ENCODE measurements at places on chromosomes 2 and 18. TPM values are rescaled to one million over a fixed set of nuclear protein-coding genes. Genes with fewer than 3 reads are reported as not detected.

Gene ARHGAP15
- 3.4 TPM for polyA plus RNA-seq

Gene PLEKHA3
- polyA plus RNA-seq = 39.8 TPM

Gene EMILIN1
- 67.1 TPM for polyA plus RNA-seq

Gene ABHD1
- 0.80 TPM for polyA plus RNA-seq

Gene BMP10
- not detected for polyA plus RNA-seq

Gene SLC9A4
- 10.2 TPM for polyA plus RNA-seq

Gene SERPINB12
- polyA plus RNA-seq = not detected

Gene INHBB
- polyA plus RNA-seq = 1.1 TPM

Gene RANBP2
- 78.2 TPM for polyA plus RNA-seq

Gene ACOXL
- polyA plus RNA-seq = 0.67 TPM

Gene MERTK
- 21.0 TPM for polyA plus RNA-seq

Gene MGAT4A
- polyA plus RNA-seq = 16.0 TPM

Gene ADAM17
- polyA plus RNA-seq = 45.1 TPM

Gene GALNT14
- 4.9 TPM for polyA plus RNA-seq

GRCh38 chr2:201448061-201448460 is 3.2 kb downstream of the TRAK2 start:
- DNase-seq = no peak

DNA sequence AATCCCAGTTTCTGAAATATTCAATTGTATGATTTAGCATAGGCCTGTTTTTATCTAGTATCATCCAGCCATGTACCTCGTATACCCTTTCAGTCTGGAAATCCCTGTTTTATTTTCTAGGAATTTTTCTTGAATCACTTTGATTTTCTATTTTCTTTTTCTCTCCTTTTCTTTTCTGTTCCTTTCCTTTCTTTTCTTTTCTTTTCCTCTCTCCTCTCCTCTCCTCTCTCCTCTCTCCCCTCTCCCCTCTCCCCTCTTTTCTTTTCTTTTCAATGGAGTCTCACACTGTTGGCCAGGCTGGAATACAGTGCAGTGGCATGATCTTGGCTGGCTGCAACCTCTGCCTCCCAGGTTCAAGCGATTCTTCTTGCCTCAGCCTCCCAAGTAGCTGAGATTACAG is 63.5 kb downstream of the SMCHD1 start:
- no peak for DNase-seq

- DNase-seq = no peak
These were observed 164.1 kb downstream of the FBXO15 start for GRCh38 chr18:73983496-73983895.

GRCh38 chr2:10599921-10600320 is 89.9 kb downstream of the NOL10 start:
- DNase-seq = no peak

GRCh38 chr18:9287036-9287435 is 47.5 kb upstream of the TWSG1 start:
- DNase-seq = no peak

DNA sequence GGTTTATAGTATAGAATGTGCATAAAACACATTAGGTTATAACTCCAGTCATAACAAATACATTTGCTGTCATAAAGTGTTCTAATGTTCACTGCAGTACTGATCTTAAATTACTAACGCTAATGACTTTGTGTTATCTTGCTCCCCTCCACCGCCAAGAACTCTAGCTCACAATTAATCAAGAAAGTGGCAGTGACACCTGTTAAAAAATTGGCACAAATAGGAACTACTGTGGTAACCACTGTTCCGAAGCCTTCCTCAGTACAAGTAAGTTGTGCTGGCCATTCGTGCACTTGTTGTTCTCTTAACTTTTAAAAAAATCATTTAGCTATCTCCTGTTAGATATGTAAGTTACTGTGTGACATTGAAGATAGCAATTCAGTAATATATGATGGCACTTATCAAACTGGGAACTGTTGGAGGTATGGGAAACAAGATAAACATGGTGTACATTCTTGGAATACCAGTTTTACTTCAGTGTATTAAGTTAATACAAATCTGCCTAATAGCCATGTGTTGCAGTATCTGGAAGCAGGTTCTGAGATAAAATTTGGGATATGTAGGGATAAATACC is 41.2 kb downstream of the TAF4B start:
- no peak for DNase-seq

- DNase-seq = no peak
These were observed 6.6 kb upstream of the CYP27C1 start for GRCh38 chr2:127226520-127227263.

GRCh38 chr2:129071531-129071930 is 752.9 kb upstream of the HS6ST1 start:
- DNase-seq = no peak

- DNase-seq = no peak
These were observed 15.0 kb upstream of the NTSR2 start for GRCh38 chr2:11684894-11685460.

- DNase-seq = no peak
These were observed 166.1 kb downstream of the PID1 start for GRCh38 chr2:229104974-229105387.

DNA sequence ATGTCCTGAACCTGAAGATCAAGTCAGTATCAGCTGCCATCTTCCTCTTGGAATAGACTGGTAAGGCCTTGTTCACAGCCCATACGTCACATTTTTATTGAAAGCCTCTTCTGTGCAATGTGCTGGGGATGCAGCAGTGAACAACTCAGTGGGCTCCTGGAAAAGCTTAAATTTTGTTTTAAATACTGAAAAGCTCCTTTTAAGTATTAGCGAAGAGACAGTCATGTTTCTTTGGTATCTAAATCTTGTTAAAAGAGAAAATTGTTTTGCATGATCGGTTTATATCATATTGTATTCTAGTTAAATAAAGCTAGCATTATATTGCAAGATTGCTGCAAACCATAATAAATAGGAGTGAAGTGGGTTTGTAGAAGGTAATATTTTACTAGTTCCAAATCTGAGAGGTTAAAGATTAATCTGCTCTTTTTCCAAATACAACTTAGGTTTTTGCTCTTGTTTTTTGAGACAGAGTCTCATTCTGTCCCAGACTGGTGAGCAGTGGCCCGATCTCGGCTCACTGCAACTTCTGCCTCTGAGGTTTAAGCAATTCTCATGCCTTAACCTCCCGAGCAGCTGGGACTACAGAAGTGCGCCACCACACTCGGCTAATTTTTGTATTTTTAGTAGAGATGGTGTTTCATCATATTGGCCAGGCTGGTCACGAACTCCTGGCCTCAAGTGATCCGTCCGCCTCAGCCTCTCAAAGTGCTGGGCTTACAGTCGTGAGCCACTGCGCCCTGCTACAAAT is 1.6 kb upstream of the RMDN2 start:
- DNase-seq = no peak

- DNase-seq = no peak
These were observed 197 bp downstream of the GDF7 start for GRCh38 chr2:20667151-20667530.

- no peak for DNase-seq
These were observed 22.2 kb downstream of the ZSCAN30 start for GRCh38 chr18:35267809-35268208.

DNA sequence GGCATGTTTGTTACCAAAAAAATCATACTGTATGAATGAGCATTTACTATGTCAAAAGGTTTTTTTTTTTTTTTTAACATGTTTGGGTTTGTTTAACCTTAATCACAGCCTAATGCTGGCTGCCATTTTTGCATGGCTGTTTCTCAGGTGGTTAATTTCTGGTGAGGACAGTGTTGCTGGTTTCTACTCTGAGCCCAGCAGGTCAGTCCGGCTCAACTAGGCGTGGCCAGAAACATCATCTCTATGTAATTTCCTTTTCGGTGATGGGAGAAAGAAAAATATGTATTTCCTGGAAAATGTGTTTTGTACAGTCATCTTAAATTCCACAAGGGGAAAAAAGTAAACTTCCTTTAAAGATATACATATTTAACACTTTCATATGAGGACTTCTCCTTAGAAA is 24.9 kb upstream of the BZW1 start:
- no peak for DNase-seq

DNA sequence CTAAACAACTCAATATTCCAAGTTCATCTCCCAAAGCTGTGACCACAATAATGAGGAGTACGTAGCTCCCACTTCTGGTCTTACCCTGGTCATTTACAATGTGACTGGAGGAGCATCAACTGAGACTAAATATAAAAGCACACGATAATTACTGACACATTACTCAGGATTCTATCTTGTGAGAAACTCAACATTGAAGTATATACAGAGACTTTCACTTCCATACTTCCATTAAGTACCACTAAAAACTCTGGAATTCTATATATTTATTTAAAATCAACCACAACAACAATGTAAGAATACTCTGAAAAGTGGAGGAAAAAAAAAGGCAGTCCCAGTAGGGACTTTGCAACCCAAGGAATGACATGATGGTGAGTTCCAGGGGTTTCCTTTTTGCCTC is 61.4 kb downstream of the XDH start:
- DNase-seq = no peak

- no peak for DNase-seq
These were observed 236.2 kb downstream of the OSR1 start for GRCh38 chr2:19122220-19122619.

DNA sequence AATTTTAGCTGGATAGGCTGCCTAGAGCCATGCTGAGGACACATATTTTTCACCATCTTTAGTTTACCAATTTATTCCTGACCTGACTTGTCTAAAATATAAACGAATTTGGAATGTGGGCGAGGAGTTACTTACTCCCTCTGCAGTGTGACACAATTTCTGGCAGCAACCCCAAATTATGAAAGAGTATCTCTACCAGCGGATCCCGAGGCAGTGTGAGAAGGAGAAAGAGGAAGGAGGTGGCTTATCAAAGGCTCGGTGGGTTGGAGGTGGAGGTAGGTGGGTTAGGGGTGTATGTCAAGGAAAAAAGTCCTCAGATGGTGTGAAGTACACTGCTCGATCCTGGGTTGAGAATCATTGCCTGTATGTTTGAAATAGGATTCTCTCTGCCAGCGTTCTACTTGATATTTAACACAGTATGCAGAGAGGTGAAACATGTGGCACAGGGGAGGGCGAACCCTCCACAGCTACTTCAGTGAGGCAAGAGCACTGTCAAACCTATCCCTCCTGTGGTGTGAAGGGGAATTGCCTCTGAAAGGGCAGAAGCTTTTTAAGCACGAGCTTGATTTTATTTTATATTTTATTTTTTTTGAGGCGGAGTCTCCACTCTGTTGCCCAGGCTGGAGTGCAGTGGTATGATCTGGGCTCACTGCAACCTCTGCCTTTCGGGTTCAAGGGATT is 76.0 kb downstream of the RFTN2 start:
- DNase-seq = no peak

GRCh38 chr2:202721621-202722020 is 86.9 kb downstream of the FAM117B start:
- no peak for DNase-seq

Data from left renal pelvis (tissue), 4 donors.